ENCODE measurements at places on chromosomes 5 and 9.
A peak's percentile ranks its signal among the peaks of the same experiment; 100 is the strongest.

GRCh38 chr5:154302161-154302560, 111.6 kb downstream of the GALNT10 start:
- no peak for DNase-seq

- DNase-seq: no peak
These were observed 13.8 kb upstream of the ANGPTL2 start for GRCh38 chr9:127136081-127136879.

- no peak for DNase-seq
These were observed 8.8 kb upstream of the FCN2 start for GRCh38 chr9:134871697-134872340.

- no peak for DNase-seq
These were observed 89.6 kb upstream of the BASP1 start for GRCh38 chr5:17127743-17128231.

- peak; percentile 44 for DNase-seq
These were observed 91.7 kb upstream of the SHB start for GRCh38 chr9:38160613-38161215.

DNA sequence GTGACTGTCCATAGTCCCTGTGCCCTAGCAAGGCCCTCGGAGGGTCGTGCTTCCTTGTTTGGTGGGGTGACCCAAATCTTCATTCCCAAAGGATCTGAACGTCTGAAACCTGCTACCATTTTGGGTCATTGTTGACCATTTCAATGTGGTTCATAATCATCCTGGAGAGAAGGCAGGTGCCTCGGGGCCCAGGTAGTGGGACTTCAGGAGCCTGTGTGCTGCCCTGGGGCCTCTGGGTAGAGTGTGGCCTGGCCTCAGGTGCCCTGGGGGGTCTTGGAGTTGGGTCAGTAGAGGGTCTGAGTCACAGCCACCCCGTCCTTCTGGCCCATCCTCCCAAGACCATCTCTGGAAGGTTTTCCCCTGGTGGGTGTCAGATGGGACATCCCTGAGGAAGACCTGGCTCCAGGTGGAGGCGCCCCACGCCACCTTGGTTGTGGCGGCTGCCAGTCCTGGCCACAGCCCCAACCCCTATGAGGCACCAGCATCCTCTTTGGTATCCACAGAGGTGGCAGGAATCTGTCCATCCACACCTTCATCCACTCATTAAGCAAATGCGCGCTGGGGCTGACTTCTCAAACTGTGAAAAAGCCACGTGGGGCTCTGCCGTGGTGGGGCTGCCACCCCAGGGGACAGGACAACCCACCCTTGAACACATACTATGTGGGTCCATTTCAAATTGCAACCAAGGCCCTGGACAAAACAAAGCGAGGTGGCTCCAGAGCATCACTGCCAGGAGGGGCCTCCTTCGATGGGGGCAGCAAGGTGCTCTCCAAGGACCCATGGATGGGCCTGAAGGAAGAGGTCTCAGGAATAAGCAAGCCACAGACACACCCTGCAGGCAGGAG, 41.6 kb upstream of the FCN1 start:
- no peak for DNase-seq

DNA sequence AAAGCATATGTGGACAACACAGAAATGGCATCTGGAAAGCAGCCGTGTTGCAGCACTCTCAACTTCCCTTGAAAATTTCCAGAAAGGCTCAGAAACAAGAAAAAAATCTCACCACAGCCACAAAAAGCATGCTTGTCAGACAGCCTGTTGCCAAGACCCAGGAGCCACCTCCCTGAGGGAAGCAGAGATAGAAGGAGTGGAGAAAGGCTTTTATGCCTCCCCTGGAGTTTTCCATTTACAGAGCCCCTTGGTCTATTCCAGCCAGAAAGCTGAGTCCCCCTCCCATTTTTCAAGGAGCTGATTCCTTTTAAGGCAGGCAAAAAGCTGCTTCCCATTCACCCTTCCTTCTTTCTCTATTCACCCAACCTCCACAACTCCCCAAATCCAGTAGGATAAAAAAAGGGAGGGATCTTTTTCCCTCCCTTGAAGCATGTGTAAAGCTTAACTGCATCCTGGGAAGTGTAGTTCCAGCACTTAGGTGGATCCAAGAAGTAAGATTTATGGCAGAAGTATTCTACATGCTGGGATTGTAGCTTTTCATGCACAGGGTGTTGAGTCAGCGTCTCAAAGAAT, 37.1 kb upstream of the PALM2AKAP2 start:
- DNase-seq: no peak

GRCh38 chr5:172276214-172276613, 7.3 kb downstream of the UBTD2 start:
- DNase-seq: no peak

DNA sequence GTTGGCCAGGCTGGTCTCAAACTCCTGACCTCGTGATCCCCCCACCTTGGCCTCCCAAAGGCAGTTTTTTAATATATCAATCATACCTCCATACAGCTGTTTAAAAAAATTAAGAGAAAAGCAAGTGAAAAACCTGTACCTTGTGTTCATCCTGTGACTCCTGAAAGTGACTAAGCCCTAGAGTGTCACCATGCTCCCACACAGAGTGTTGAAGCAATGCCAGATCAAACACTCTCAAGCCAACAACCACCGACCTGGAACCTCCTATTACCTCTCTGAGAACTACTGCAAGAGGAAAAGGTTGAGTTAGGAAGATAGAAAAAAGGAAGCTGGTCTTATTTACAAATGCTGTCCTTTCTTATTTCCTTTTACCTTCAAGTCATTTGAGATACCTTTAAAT, 123.5 kb downstream of the RASEF start:
- no peak for DNase-seq

DNA sequence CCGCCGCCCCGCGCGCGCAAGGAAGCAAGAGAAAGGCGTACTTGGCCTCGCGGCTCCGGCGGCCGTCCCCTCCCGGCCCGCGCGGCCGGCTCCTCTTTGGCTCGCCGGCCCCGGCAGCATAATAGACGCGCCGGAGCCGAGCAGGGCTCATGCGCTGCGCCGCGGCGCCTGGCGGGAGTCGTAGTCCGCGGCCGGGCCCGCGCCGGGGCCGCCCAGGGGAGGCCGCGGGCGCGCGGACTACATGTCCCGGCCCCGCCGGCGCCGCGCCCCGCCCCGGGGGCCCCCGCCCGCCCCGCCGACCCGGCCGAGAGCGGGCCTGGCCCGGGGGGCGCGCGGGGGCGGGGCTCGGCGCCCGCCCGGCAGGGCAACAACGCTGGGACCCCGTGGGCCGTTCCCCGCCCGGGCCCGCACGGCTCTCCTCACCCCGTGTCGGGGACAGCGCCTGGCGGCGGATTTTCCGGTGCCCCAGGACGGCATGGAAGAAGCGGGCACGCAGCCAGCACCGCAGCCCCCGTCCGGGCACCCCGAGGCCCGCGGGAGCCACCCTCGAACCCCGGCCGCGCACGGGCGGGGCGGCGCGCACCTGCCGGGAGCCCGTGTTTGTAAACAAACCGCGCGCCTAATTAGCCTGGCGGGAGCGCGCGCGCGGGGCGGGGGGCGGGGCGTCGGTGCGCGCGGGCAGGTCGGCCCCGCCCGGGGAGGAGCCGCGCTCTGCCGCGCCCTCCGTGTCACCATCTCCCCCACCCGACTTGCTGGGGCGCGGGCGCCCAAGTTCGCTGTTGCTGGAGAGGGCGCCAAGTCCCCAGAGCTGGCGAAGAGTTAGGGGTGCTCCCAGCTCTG, at the start of gene BRD3:
BRD3 (minus strand) TSS at position 123 of the 840 bp plus-strand sequence. CDS start 14,549 bp downstream, outside the sequence.
- peak; percentile 88 for DNase-seq

- no peak for DNase-seq
These were observed 89.7 kb upstream of the SLC44A1 start for GRCh38 chr9:105154723-105155191.

DNA sequence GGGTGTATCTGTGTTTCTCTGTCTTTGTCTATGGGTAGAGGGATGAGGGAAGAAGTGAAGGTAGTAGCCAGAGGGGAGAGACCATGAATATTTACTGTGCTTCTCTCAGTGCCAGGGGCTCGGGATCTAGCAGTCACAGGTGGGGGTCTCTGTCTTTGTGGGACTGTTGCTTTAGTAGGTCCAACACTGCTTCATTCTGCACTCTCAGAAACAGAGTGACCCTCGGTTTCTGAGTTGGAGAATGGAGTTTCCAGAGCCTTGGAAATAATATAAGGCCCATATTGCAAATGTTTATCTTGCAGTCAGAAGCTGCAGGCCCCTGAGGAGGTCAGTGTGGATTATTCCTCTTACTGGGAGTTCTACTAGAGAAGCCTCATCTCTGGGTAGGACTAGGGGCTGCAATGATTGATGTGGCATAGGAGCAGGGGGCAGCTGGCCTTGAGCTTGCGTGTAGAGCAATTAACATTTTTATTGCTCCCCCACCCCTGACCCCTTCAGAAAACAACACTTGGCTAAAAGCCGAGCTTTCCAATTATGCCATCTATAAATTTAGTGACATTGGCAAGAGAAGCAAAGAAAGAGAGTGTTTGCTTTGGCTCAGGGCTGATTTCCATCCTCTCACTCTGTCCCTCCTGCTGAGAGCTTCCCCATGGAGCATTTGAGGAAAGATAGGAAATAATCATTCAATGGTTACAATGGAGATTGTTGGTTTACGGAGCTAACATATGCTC, 55.0 kb upstream of the TRPC7 start:
- DNase-seq: peak; percentile 68

GRCh38 chr9:134328841-134329575, 2.8 kb downstream of the RXRA start:
- DNase-seq: no peak

- DNase-seq: peak; percentile 19
These were observed 12.1 kb upstream of the TLE4 start for GRCh38 chr9:79559495-79560181.

GRCh38 chr5:665956-666711, 27.0 kb downstream of the TPPP start:
- DNase-seq: no peak

DNA sequence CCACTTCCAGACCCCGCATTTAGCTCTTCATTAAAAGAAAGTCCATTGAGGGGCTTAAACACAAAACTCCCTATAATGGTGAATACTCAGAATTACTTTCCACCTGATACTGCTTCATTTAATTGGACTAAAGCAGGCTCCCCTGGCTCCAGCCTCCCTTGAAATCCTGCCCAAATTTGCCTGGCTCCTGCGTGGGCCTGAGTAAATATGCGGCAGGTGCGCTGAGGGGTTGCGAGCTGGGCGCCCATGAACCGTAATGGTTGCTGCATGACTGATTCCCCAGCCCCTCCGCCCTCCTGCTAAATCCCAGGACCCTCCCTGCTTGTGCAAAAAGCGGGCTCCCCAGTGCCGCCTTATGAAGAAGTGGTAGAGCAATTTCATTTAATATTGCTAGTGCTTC, 639.7 kb downstream of the BNC2 start:
- no peak for DNase-seq

GRCh38 chr5:132962429-132963021, 909 bp downstream of the AFF4 start:
- DNase-seq: peak; percentile 45

DNA sequence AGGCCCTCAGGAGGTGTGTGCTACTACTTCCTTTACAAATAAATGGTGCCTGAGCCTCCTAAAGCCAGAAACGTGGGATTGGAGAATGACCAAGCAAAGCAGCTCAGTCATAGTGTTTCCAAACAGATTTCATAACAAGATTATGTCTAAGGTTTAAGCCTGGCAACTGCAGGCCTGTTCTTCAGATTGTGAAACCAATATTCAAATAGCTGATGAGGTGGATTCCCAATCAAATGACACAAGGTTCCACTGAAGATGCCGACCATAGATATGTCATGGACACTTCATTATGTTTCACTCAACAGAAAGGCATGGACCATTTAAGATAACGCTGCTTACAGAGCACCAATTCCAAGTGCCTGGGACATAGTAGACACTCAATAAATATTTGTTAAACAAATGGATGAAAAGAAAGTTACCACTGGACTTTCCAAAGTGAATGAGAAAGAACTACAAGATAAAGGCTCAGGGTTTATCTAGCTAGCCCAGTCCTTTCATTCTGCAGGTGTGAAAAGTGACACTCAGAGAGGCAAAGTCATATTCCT, 189.5 kb downstream of the ACTL7B start:
- no peak for DNase-seq

GRCh38 chr9:114524247-114524681, 19.0 kb upstream of the WHRN start:
- DNase-seq: no peak

DNA sequence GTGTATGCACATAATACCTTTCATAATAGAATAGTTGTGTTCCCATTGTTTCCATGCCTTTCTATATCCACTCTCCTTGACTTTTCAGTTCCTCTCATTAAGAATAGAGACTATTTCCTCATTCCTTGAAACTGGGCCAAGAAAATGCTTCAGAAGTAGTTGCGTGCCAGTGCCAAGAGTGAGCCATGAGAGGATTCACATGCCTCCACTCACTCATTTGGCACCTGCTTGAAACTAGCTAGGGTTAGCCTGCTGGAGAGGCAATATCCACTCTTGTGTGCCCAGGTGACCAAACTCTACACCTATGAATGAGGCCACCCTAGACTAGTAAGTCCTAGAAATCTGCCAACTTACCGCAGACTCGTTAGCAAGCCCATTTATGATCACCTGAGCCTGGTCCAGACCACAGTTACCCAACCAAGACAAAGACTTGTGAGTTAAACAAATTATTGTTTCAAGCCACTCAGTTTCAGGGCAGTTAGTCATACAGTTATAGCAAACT, 276.3 kb downstream of the EPB41L4A start:
- DNase-seq: no peak

GRCh38 chr9:21383627-21384026, 1.6 kb downstream of the IFNA2 start:
- no peak for DNase-seq

GRCh38 chr5:57225553-57225952, 51.7 kb downstream of the GPBP1 start:
- no peak for DNase-seq

DNA sequence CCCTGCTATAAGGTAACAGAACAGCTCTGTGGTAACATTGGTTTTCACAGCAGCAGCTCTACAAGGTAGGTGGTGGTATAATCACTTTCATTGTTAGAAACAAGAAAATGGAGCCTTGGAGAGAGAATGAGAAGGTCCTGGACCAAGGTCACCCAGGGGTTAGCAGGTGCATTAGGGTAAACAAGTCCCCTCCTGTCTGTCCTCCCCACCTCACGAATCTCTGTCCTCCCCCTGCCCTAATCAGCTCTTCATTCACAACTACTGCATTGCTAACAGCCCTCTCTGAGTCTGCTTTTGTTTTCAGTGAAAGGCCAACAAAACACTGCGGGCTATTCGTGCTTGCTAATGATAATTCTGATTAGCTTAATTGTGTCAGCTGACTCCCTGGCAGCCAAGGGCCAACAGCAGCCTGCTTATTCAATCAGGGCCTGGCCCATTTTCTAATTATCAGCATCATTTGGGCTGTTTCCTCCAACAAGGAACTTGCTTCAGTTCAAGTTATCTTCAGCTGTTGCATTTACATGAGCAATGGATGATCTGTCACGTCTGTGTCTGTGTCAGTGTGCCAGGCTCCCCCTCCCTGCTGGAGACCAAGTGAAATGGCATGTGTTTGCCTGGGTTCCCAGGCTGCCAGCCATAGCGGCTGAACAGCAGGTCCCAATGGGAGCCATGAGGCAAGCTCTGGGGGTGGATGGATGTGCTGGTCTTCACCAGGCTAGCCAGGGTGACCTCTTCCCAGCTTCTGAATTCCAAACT, 56.7 kb upstream of the EQTN start:
- peak; percentile 52 for DNase-seq

GRCh38 chr9:92734931-92735635, 29.6 kb downstream of the BICD2 start:
- DNase-seq: no peak

- DNase-seq: no peak
These were observed 177.9 kb downstream of the COX7C start for GRCh38 chr5:86795659-86796058.
